ENCODE measurements at places on chromosomes 7 and 10. TPM values are rescaled to one million over a fixed set of nuclear protein-coding genes. Genes with fewer than 3 reads are reported as not detected.
A peak's percentile ranks its signal among the peaks of the same experiment; 100 is the strongest.

GRCh38 chr7:1176891-1177373, 16.9 kb upstream of the ZFAND2A start:
- peak; percentile 75 for DNase-seq
- H3K27me3 ChIP-seq: no peaks in the 10 kb centered on the region
- no peaks in the 10 kb centered on the region for H3K36me3 ChIP-seq
- no peaks in the 10 kb centered on the region for H3K4me1 ChIP-seq

The DNAJC12 gene
- total RNA-seq: 11.7 TPM

DNA sequence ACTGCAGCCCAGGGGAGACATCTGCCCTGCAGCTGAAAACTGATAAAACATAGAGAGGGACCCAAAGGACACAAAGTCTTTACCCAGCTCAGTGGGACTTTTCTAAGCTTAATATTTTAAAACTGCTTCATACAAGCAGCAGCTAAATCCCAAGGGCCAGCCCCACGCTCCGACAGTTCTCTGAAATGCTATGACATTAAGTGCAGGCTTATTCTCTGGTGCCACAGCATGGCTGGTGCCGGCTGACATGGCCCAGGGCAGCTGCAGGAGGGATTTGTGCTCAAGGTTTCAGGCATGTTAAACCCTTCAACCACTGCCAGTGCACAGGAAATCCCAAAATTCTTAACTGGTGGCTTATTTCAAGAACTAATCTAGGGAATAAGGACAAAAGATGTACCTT, 170.9 kb downstream of the PARD3 start:
- no peaks in the 10 kb centered on the region for H3K27me3 ChIP-seq
- peak; percentile 60 for DNase-seq
- H3K36me3 ChIP-seq: no peaks in the 10 kb centered on the region
- no peak overlapping the region for H3K27ac ChIP-seq
- peaks cover 20% of the 10 kb centered on the region for H3K4me1 ChIP-seq
- H3K4me3 ChIP-seq: no peak overlapping the region

The INA gene
- total RNA-seq: not detected

- H3K27ac ChIP-seq: no peak overlapping the region
- no peak overlapping the region for H3K4me3 ChIP-seq
- H3K36me3 ChIP-seq: no peaks in the 10 kb centered on the region
- H3K4me1 ChIP-seq: no peaks in the 10 kb centered on the region
Observed at GRCh38 chr7:150620061-150620460, 12.1 kb downstream of the GIMAP6 start.

DNA sequence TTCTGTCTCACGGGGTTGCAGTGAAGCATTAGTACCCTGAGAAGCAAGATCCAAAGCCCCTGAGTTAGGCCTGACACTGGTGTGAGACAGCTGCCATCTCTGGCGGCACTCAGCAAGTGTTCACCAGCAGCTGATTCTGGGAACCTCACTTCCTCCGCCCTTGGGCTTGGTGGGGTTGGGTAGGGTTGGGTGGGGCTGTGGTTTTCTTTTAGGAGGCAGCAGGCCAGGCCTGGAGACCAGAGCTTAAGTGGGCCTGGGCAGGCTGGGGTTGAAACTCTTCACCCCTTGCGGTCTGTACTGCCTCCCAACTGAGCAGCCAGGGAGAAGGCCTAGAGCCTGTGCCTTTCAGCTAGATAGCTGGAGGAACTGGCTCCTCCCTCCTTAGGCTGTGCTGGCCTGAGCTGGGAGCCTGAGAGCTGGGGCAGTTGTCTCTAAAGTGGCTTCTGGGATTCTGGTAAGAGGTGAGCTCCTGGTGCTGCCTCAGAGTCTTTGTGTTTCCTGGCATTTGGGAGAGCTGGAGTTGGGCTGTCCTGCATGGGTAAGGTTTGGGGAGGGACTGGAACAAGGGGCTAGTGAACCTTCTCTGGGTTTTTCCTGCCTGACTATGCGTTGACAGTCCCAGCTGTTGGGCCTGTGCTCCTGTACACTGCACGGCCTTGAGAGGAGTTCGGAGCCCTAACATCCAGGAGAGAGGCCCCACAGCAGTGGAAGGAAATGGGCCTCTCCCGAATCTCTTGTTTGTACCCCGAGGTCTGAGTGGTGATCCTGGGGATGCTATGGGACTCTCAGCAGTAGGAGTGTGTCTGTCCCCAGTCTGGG, 5.1 kb downstream of the TSPAN14 start:
- DNase-seq: peak; percentile 95
- H3K4me1 ChIP-seq: peaks cover 52% of the 10 kb centered on the region
- H3K27ac ChIP-seq: peak overlapping the region; percentile 35

- H3K36me3 ChIP-seq: peaks cover 8% of the 10 kb centered on the region
- H3K4me1 ChIP-seq: no peaks in the 10 kb centered on the region
- H3K27me3 ChIP-seq: no peaks in the 10 kb centered on the region
- DNase-seq: peak; percentile 91
- H3K27ac ChIP-seq: no peak overlapping the region
Observed at GRCh38 chr10:78047314-78047891, 13.7 kb downstream of the RPS24 start.

DNA sequence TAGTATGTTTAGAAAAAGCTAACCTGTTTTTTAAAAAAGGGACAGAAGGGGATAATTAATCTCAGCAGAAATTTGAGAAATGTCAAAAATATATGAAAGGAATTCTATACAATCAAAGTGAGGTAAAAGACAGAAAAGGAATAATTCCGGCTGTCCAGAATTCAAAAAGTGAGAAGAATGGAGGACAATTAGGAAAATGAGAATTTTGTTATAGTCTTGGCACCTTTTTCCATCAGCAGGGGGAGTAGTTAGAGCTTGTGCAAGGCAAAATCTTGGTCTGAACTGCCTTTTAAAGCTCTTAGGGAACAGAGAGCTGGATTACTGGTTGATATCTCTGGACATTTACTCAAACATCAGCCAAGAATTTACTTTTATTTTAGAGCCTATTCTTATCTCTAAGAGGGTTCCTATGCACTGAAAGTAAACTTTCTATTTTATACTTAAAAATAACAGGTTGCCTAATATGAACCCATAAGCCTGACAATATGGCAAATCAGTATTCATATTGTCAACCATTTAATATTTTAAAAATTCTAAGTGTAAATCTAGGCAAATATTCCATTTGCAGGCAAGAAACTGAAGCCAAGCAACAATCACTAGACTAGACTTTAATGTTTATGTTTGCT, 185.6 kb downstream of the ANK3 start:
- no peak overlapping the region for H3K4me3 ChIP-seq
- no peaks in the 10 kb centered on the region for H3K27me3 ChIP-seq
- no peak overlapping the region for H3K27ac ChIP-seq
- no peaks in the 10 kb centered on the region for H3K4me1 ChIP-seq

GRCh38 chr10:98636921-98637329, 190.2 kb upstream of the HPS1 start:
- H3K4me1 ChIP-seq: peaks cover 29% of the 10 kb centered on the region
- H3K27ac ChIP-seq: no peak overlapping the region
- no peaks in the 10 kb centered on the region for H3K36me3 ChIP-seq
- DNase-seq: no peak
- no peaks in the 10 kb centered on the region for H3K27me3 ChIP-seq
- no peak overlapping the region for H3K4me3 ChIP-seq

DNA sequence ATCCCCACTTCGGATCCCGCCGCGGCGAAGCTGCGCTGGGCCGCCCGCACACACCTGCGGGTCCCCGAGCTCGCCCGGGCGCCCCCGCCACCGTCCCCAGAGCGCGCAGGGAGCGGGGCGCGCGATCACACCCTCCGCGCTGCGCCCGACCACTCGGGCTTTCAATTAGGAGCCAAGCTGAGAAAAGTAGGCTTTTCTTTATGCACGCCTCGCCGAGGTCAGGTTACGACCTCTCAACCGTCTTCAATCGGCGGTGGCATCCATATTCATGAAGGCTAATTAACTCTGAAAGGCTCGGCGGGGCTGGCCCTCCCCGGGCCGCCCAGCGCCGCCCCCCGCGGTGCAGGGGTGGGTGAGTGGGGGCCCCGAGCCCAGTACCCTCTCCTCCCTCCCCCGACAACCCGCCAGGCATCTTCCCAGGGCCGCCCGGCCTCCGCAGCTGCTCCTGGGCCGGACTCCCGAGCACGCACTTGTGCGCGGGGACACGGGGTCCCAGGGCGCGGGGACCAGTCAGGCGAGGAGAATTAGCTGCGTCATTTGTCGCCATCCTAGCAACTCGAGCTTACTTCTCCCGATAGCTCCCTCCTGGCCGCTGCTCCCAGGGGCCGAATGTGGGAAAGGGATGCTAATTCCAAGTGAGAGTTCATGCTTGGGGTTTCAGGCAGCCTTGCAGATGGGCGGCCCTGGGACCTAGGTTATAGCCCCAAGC, 155.5 kb upstream of the LYZL2 start:
- H3K27ac ChIP-seq: peak overlapping the region; percentile 69
- H3K4me3 ChIP-seq: peak overlapping the region; percentile 64
- no peaks in the 10 kb centered on the region for H3K36me3 ChIP-seq
- peak; percentile 91 for DNase-seq
- peaks cover 20% of the 10 kb centered on the region for H3K4me1 ChIP-seq

The SDHAF3 gene
- 46.2 TPM for total RNA-seq

DNA sequence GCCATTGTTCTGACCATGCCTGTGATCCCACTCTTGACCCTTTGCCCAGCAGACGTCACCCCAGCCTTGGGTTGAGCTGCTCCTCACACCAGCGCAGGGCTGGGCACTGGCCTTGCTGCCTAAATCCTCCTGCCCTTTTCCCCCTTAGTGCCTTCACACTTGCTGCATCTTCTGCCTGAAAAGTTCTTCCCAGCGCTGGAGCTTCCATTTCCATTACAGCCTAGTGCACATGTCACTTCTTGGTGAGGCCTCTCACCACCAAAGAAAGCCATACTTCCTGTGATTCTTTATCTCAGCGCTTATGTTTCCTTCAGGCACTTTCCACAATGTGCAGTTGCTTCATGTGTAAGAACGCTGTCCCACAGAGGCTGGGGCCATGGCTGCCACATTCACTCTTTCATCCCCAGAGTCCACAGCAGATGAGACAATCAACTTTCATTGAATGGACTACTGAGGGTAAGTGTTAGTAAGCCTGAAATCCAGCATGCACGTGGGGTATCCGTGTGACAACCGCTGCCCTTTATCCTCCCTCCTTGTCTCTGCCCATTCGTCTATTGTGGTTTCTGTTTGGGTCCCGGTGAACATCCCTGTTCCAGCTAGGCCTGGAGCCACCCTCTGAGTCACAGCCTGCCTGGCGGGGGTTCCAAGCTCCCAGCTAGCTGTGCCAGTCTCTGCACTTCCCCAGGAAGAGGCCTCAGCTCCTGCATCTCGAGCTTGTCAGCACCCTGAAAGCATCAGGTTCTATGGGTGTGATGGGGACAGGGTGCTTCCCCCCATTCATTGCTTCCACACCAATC, 37.3 kb downstream of the ADRA2A start:
- no peaks in the 10 kb centered on the region for H3K36me3 ChIP-seq
- no peak for DNase-seq
- peaks cover 4% of the 10 kb centered on the region for H3K27me3 ChIP-seq
- H3K4me3 ChIP-seq: no peak overlapping the region

DNA sequence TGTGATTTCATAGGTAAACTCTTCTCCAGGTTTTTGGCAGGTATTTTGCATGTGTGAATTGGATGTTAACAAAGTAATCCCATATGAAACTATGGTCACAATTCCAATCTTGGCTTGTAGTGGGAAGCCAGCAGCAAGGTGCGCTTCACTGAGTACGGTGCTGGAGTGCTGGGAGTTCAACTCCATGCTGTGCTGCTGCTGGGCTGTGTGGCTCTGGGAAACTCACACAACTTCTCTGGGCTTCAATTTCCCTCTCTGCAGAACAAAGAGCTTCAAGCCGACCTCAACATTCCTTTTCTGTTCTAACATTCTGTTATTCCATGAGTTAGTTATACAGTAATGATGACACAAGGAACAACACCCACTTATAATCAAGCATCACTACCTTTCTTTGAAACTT, 18.2 kb upstream of the PITRM1 start:
- no peaks in the 10 kb centered on the region for H3K27me3 ChIP-seq
- no peak overlapping the region for H3K27ac ChIP-seq
- no peaks in the 10 kb centered on the region for H3K4me1 ChIP-seq
- no peak for DNase-seq

- no peak overlapping the region for H3K27ac ChIP-seq
- no peak for DNase-seq
- no peaks in the 10 kb centered on the region for H3K36me3 ChIP-seq
- no peak overlapping the region for H3K4me3 ChIP-seq
- peaks cover under 1% of the 10 kb centered on the region for H3K27me3 ChIP-seq
- H3K4me1 ChIP-seq: no peaks in the 10 kb centered on the region
Observed at GRCh38 chr10:49600046-49600445, 10.1 kb upstream of the SLC18A3 start.

GRCh38 chr7:107180378-107180777, 11.6 kb downstream of the HBP1 start:
- peaks cover 15% of the 10 kb centered on the region for H3K4me1 ChIP-seq
- H3K4me3 ChIP-seq: no peak overlapping the region
- no peaks in the 10 kb centered on the region for H3K27me3 ChIP-seq
- H3K36me3 ChIP-seq: peaks cover 22% of the 10 kb centered on the region

- no peak overlapping the region for H3K27ac ChIP-seq
- H3K27me3 ChIP-seq: no peaks in the 10 kb centered on the region
- DNase-seq: no peak
- peaks cover 5% of the 10 kb centered on the region for H3K36me3 ChIP-seq
- H3K4me1 ChIP-seq: peaks cover 16% of the 10 kb centered on the region
Observed at GRCh38 chr10:72278668-72279393, 5.1 kb downstream of the DDIT4 start.

The RP9 gene
- total RNA-seq: 31.0 TPM

The EVX1 gene
- not detected for total RNA-seq

The PNLIP gene
- not detected for total RNA-seq

DNA sequence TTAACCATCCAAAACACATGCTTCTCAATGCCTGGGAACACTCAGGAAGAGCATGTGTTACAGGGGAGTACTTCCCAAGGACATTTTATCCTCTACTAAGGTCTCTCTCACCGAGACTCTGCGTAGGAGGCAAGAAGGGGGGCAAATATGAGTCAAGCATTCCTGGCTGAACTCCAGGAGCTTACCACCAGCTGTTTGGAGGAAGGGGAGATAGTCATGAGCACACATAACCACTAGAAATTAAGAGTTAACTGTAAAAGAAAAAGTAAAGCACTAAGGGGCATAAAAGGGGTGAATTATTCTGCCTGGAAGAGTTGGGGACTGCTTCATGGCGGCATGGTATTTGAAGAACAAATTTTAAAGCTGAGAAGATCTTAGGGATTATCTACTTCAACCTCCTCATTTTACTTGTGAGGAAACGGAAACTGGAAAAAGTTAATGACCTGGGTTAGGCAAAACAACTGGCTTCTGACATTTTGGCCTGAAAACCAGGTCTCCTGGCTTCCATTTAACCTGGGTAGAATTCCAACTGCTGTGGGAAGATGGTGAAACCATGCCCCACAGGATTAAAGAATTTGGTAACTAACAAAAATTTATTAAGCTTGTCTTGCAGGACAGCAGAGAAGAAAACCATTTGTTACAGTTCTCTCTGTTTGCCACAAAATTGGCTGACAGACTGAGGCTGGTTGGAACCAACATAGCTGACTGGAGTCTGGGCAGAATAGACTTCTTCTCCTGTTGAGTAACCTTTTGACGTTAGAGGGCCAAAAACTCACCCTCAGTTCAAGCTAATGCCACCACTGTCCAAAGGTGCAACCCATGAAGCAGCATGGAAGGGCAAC, 85.5 kb downstream of the SLC25A13 start:
- peaks cover 9% of the 10 kb centered on the region for H3K36me3 ChIP-seq
- H3K4me1 ChIP-seq: peaks cover 25% of the 10 kb centered on the region
- H3K27me3 ChIP-seq: no peaks in the 10 kb centered on the region
- H3K27ac ChIP-seq: peak overlapping the region; percentile 79
- DNase-seq: peak; percentile 98

Measured in SJCRH30 (cell line).